Activated gamma-delta T cell treated with Interleukin-2 at 50 U/mL for 16 hours (primary cell): ENCODE measurements at places on chromosomes 1 and 21.
A peak's percentile ranks its signal among the peaks of the same experiment; 100 is the strongest.

GRCh38 chr1:160197231-160197630 is 6.9 kb downstream of the CASQ1 start:
- DNase-seq, result no peak

DNA sequence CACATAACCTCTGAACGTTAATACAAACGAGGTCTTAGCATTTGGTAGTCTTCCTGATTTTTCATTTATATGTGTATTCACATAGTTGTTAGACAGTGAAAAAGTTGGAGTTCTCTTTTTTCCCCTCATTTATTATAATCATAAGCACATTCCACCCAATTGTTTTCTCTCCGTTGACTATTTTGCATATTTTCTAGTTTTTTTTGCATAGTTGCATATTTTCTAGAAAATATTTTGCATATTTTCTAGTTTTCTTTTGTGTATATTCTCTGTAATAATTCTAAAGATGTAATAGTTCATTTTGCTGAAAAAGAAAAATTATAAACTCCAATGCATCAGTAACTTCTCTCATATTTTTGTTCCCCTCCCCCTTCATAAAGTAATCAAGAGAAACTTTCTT is 47.5 kb downstream of the FYB2 start:
- no peak for DNase-seq

GRCh38 chr1:202625416-202626360 is 84.6 kb downstream of the SYT2 start:
- peak; percentile 46 for DNase-seq

- no peak for DNase-seq
Observed at GRCh38 chr1:29112705-29113412, 10.8 kb downstream of the TMEM200B start.

DNA sequence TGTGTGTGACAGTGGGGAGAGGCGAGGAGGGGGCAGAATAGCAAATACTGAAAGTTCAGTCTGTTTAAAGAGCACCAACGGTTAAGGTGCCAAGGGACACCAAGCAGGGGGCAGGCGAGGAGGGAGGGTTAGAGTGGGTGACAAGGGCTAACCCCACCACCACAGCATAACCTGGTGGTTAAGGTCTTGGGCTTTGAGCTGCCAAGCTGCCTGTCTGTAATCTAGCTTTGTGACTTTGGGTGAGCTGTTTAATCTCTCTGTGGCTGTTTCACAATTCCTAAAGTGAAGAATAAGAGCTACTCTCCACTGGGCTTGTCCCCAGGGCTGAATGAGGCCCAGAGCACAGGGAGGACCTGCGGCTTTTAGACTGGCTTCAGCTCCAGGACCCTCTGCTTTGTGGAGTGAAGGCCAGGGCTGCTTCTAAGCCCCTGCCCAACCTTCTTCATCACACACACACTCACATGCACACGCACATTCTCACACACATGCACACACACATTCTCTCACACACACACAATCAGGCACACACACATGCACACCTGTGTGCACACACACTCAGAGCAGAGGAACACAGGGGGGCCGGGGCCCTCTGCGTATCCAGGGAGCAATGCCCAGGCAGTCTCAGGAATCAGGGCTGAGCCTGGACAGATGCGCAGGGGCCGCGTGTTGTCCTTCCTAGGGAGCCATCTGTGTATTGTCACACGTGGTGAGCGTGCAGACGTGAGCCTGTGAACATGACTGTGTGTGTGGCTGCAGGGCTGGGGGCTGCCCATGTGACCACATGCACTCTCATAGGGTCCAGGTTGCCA is 101.6 kb upstream of the TARDBP start:
- DNase-seq, result no peak

DNA sequence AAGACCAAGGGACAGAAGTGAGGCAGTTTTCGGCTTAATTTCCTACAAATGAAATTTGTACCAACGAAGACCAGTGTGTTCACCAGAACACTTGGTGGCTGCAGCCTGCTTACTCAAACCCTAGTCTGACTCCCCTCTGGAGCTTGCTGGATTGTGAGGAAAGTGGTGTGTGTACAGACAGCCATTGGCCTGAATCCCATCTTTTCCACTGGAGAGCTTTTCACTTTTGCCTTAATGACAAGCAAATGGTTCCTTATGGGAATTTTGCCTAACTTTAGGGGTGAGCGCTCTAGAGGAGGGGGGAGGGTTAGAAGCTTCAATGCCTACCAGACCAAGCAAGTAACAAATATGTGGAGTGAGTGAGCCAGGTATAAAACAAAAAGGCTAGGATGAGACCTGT is 17.3 kb downstream of the METTL13 start:
- no peak for DNase-seq

DNA sequence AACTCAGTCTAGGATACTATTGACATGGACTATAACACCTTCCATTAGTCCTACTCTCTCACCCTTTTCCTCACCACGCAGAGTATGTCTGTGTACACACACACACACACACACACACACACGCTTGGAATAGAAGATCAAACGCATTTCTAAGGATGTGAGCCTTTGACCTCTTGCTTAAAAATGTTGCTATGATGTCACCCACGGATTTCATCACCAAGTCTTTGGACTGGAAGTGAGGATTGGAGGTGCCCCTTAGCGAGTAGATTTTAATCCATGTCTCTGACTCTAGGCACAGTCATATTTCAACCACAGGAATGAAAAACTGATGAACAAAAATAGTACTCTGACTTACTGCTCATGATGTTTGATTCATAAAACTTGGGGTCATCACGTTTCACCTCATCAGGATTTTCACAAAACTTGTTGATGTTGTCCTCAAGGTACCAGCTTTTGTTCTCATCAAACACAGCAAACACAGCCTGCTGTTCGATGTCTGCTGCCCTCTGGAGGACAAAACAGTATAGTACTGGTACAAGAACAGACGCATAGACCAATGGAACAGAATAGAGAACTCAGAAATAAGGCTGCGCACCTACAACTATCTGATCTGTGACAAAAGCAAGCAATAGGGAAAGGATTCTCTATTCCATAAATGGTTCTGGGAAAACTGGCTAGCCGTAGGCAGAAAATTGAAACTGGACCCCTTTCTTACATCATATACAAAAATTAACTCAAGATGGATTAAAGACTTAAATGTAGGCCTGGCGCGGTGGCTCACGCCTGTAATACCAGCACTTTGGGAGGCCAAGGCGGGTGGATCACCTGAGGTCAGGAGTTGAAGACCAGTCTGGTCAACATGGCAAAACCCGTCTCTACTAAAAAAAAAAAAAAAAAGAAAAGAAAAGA is 39.9 kb downstream of the F5 start:
- peak; percentile 52 for DNase-seq

- DNase-seq, result no peak
Observed at GRCh38 chr1:64492424-64492823, 22.5 kb downstream of the CACHD1 start.

GRCh38 chr1:238153253-238153652 is 262.5 kb upstream of the ZP4 start:
- no peak for DNase-seq

DNA sequence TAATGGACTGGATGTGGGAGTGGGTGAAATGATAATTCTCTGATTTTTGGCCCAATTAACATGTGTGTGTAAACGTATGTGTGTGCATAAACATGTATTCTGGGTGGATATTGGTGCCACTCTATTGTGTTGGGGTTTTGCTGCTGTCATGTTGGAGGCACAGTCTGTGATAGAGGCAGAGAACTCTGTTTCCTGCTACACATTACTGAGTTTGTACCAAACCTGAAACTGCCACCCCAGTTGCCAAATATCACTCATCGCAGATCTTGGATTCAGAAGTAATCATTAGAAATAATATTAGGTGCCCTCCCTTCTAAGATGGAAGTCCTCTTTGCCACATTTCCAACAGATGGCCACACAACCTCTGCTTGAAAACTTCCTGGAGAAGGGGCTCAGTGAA is 13.8 kb downstream of the FASLG start:
- DNase-seq, result no peak

- no peak for DNase-seq
Observed at GRCh38 chr21:42561762-42562650, 48.4 kb downstream of the SLC37A1 start.

DNA sequence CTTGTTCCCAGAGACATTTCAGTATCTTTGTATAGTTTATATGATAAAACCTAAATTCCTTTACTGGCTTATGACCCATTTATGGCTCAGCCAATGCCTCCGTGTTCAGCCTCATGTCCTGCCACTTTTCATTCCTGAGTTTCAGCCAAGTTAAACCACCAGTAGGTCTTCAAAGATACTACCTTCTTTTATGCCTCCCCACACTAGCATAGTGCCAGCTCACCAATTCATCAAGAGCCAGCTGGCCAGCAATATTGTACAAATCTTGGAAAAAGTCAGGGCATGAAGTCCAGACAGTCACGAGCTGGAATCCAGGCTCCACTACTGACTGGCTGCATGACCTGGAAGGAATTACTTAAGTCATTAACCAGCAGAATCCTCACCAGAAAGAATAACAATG is 446.0 kb downstream of the GPATCH2 start:
- no peak for DNase-seq

DNA sequence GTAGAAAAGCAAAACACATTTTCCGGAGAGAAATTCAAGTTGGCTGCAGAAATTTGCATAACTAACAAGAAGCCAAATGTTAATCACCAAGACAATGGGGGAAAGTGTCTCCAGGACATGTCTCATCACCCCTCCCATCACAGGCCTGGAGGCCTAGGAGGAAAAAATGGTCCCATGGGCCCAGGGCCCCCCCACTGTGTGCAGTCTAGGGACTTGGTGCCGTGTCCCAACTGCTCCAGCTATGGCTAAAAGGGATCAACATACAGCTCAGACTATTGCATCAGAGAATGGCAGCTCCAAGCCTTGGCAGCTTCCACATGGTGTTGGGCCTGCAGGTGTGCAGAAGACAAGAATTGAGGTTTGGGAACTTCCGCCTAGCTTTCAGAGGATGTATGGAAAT is 138.2 kb downstream of the USH2A start:
- DNase-seq, result no peak

GRCh38 chr1:21604208-21604957 is 64.8 kb downstream of the RAP1GAP start:
- DNase-seq, result no peak

DNA sequence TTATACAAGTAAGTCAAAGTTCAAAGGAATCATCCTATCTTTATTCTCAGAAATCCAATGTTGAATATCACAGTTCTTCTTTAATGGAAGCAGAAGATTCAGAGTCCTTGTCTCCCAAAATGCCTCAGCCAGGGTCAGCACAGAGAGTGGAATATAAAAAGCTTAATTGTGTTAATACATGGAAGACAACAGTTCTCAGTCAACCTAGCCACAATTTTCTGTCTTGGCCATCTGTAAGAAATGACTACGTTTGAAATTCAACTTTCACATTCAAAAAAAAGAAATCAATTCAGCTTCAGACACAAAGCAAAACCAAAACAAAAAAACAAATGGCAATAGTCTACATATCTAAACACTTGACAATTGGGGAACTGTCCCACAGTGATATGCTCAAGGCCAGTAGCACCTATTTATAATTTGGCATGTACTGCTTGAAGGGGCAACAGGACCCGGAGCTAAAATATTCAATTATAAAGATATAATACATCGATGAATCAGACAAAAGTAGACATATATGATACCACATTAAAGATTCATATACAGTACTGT is 27.3 kb upstream of the GLIS1 start:
- DNase-seq, result no peak

GRCh38 chr1:18549106-18549505 is 68.4 kb downstream of the KLHDC7A start:
- DNase-seq, result no peak

GRCh38 chr1:69244211-69244610 is 323.5 kb upstream of the LRRC7 start:
- no peak for DNase-seq

DNA sequence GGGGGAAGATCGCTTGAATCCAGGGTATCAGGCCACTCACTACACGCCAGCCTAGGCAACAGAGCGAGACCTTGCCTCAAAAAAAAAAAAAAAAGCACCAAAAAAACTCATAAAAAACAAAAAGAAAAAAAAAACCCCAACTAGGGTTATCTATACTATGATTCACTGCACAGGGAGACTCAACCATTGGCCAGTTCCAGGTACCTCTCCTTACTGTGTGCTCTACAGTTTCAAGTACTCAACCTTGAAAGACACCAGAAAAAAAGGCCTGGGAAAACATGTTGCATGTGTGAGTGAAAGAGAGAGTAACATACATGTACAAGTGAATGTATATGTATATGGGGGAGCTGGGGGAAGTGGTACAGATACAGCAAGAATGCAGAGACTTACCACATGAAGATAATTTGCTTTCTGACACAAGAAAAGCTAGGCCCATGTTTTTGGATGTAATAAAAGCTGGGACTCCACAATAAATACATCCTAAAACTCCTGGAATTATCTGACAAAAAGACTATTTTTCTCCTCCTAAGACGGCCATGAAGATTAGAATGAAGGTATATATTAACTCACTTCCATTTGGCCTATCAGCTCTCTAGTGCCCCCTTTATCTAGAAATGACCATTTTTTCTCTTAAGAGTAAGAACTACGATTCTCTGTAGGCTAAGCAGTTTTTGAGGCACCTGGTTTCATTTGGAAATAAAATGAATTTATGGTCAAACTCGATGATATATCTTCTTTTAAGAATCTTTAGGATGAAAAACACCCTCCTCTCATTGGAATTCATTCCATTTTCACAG is 52.2 kb downstream of the SLC27A3 start:
- DNase-seq, result no peak

- DNase-seq, result no peak
Observed at GRCh38 chr1:14140831-14141401, 440.9 kb downstream of the PRDM2 start.

GRCh38 chr21:16473988-16474387 is 744.2 kb downstream of the USP25 start:
- no peak for DNase-seq

DNA sequence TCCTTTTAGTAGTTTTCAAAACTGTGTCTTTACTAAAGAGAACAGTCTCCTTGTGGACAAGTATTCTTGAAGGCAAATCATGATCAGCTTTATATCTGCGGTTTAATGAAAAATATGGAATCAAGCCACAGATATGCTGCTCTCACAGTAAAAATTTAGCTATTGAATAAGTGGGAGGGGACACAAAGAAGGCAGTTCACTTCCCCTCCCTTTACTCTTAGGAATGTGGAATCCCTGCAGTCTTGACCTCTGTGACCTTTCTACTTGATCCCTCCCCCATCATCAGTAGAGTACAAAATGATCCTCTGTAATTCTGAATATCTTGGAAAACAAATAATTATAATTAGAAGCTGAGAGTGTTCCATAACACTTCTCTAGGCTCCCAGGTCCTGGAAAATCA is 136.7 kb upstream of the HOOK1 start:
- DNase-seq, result no peak

- DNase-seq, result no peak
Observed at GRCh38 chr1:220791956-220792355, 5.2 kb downstream of the MTARC1 start.

GRCh38 chr1:114756009-114756892 is 1.5 kb downstream of the CSDE1 start:
- no peak for DNase-seq
